ENCODE measurements at places on chromosomes 12 and 14. TPM values are rescaled to one million over a fixed set of nuclear protein-coding genes. Genes with fewer than 3 reads are reported as not detected.

GRCh38 chr12:3137268-3137781 is 60.1 kb downstream of the TSPAN9 start:
- DNase-seq: peak; percentile 31

DNA sequence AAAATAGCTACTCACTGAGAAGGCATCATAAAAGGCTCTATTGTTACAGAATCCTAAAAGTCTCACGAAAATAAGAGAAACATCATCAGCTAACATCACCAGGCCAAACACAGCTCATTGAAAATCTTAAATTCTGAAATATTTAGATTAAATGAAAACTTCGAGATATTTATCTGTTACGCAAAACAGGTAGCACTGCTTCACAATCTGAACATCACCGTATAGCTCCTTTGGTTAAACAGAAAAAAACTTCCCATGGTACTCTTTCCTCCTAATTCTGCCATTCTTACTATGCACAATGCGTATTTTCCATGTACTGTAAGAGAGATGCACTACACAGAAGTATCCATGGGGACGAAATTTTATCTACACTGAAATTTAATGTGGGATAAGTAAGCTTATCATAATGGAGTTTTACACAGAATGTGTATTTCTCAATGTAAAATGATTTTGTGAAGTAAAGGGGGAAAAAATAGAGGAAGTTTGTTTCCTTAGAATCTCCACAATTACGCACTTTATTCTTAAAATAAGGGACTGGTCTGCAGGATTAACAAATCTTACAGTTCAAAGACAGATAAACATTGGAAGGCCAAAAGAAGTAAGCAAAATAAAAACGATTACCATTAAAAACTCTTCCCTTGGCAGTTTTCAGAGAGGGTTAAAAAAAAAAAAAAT is 1.9 kb downstream of the SGPP1 start:
- no peak for DNase-seq

DNA sequence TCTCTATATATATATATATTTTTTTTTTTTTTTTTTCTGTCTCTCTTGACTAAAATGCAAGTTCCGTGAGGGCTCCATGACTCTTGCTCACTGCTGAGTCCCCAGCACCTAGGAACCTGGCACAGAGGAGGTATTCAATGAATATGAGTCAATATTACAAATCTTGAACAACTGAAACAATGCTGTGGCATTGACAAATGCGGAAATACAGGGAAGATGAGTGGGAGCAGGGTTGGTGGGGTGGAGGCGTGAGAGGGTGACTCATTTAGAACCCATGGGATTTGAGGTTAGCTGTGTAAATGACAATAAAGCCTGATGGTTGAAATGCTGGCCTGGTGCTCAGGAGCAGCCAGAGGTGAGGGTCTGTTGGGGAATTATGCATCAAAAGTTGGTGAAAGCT is 121.7 kb upstream of the FUT8 start:
- no peak for DNase-seq

GRCh38 chr14:30994681-30995620 is 30.5 kb upstream of the AP4S1 start:
- DNase-seq: no peak

DNA sequence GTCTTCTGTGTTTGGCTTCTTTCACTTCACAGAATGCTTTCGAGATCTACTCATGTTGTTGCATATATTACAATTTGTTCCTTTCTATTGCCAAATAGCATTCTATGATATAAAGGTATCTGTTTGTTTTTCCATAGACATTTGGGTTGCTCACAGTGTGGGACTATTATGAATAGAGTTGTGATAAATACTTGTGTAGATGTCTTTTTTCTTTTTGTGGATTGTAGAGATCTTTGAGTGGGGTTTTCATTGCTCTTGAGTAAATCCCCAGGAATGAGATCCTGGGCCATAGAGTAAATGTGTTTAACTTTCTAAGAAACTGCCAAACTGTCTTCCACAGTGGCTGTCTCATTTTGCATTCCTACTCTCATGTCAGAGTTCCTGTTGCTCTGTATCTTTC is 24.9 kb upstream of the CEBPE start:
- DNase-seq: no peak

Gene RAD51B
- 6.4 TPM for polyA plus RNA-seq

GRCh38 chr12:79069009-79069408 is 204.4 kb downstream of the SYT1 start:
- peak; percentile 5 for DNase-seq

GRCh38 chr12:120592121-120593049 is 11.2 kb upstream of the POP5 start:
- DNase-seq: no peak

DNA sequence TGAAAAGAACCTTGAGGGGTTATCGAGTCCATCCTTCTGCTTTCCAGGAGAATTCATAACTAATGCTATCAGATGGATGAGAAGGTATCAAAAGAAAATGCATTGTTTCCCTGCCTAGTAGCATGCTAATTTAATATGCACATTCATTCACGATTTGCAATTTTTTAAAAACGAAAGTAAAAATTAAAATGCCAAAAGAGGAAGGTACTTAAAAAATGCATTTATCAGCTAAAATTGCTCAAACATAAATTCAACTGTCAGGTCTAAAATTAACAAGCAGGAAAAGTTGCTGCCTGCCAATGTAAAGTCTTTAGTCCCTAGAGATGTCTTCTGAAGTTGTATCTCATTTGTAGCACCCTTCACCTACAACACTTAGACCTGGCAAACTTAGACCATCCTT is 7.9 kb downstream of the ATF7 start:
- no peak for DNase-seq

- no peak for DNase-seq
These were observed 410.5 kb downstream of the MED13L start for GRCh38 chr12:115866909-115867525.

Gene KRT74
- polyA plus RNA-seq: not detected
